Karpas-422 (cell line): ENCODE measurements at places on chromosomes 11 and 22.

DNA sequence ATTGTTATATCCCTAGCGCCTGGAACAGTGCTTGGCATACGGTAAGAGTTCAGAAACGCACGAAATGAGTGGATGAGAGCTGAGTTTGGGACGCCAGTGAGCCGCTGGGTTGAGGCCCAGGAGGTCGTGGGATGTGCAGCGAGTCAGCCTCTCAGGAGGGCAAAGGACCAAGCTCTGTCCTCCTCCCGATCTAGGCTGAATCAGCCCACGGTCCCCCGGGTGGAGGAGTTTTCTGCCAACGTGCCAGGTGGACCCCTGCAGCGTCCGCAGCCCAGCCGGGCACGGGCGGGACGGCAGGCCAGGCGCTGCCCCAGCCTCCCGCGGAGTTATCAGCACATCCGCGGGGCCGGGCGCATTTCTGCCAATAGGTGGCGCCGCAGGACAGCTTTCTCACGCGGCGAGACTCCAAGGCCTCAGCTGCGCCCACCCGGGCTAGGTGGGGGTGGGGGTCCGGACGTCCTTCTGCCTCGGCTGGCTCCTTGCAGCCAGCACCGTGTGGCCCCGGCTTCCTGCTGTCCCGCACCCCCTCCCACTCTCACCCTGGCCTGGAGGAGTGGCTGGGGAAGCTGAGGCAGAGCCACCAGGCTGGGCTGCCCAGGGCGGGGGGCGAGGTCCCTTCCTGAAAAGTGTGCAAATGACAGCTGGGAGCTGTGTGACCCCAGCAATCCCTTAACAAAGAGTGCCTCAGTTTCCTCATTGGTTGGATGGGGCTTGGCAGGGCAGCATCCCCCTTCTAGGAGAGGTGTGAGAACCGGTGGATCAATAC, 2.2 kb upstream of the RPS19BP1 start:
- DNase-seq = peak; percentile 93

GRCh38 chr22:41992496-41992895, 6.1 kb upstream of the WBP2NL start:
- no peak for DNase-seq

GRCh38 chr11:103086461-103086860, 5.5 kb downstream of the DCUN1D5 start:
- no peak for DNase-seq

- peak; percentile 79 for DNase-seq
These were observed 116.6 kb upstream of the OR4B1 start for GRCh38 chr11:48099916-48100446.

- no peak for DNase-seq
These were observed 41.7 kb upstream of the NUP160 start for GRCh38 chr11:47889714-47890441.

GRCh38 chr11:107808521-107808920, 50.1 kb downstream of the SLC35F2 start:
- no peak for DNase-seq

- peak; percentile 43 for DNase-seq
These were observed 3.8 kb downstream of the CFL1 start for GRCh38 chr11:65854161-65854592.

DNA sequence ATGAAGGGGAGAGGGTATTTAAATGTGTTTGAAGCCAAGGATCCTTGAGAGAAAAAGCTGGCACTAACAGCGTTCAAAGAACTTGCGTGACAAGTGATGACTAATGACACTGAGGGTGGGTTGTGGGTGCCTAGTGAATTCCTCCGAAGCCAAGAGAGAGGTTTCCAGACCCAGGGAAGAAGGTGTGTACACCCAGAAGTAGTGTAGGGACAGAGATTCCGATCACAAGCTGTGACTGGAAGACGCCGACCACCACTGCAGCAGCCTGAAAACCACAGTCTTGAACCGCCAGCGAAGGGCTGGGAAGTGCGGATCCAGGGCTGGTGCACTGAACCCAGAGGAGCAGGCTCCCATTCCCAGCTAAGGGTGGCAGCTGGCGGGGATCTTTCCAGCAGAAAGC, 9.5 kb downstream of the PPARA start:
- DNase-seq = no peak

GRCh38 chr11:58577555-58578135, 1.2 kb upstream of the ZFP91 start:
- DNase-seq = peak; percentile 76

DNA sequence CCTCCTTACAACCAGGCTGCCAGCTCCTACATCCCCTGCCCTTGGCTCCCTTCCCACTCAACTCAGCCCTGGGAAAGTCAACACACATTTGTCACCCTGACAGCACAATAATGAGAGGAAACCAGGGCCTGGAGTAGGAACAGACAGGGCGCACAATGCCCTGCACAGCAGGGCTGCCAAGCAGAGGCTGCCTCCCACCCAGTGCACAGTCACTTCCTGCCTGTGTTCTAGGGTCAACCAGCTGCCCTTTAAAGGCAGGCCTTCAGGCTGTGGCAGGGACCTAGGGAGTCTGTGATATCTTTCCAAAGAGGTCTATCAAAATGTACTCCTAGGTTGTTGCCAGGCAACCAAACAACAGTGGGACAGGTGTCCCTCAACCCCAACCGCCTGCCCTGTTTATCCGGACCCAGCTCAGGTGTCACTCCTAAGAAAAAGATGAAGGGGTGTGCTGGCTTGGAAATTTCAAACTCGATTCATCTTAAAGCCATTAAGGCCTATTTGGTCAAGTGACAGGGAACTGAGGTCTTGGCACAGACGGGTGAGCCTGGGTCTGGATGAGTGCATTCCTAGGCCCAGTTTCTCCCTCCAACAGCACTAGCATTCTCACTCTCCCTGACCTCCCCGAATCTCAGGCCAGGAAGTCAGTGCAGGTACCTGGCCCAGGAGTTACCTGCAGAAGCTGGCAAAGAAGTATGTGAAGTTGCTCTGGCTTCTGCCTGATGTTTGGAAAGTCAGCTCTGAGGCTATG, 110.3 kb upstream of the PITPNB start:
- no peak for DNase-seq

- DNase-seq = no peak
These were observed 39.8 kb upstream of the NNMT start for GRCh38 chr11:114256176-114256966.

GRCh38 chr22:26553056-26553752, 36.7 kb downstream of the TPST2 start:
- no peak for DNase-seq

DNA sequence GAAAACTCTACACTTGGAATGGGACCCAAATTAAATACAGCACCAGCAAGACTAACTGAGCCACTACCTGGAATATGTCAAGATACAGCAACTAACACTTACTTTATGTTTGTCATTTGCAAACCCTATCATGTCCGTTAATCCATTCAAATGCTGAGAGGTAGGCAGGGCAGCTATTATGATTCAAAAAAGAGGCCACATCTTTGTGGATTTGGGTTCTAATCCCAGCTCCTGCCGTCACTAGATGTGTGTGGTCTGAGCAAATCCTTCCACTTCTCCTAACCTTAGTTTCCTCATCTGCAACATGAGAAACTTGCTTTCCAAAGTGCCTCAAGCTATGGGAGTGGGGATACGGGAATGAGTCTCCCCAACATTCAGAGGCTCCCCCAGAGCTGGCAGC, 24.2 kb downstream of the FLI1 start:
- DNase-seq = no peak

DNA sequence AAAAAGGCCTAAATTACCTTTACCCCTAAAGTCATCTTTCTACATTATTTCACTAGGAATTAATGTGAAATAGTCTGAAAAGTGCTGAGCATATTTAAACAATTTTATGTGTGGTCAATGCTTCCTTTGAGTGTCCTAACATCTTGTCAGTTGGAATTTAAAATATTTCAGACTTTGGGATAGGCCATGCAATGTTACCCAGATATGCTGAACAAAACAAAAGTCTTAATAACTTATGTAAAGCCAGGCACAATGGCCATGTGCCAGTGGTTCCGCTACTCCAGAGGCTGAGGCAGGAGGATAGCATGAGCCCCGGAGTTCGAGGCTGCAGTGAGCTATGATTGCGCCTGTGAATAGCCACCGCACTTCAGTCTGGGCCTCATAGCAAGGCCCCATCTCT, 137.4 kb downstream of the CADM1 start:
- DNase-seq = no peak

- no peak for DNase-seq
These were observed at the start of gene LGALS12 for GRCh38 chr11:63505857-63506528. TSS of gene LGALS12 (plus strand) at chr11:63506084. CDS start at chr11:63506459, 375 bp downstream.

- DNase-seq = no peak
These were observed 41.4 kb downstream of the TTC17 start for GRCh38 chr11:43399983-43400630.

- peak; percentile 58 for DNase-seq
These were observed 689 bp downstream of the TAF10 start for GRCh38 chr11:6611092-6611962.

GRCh38 chr11:119586181-119586580, 142.8 kb downstream of the NECTIN1 start:
- DNase-seq = no peak

DNA sequence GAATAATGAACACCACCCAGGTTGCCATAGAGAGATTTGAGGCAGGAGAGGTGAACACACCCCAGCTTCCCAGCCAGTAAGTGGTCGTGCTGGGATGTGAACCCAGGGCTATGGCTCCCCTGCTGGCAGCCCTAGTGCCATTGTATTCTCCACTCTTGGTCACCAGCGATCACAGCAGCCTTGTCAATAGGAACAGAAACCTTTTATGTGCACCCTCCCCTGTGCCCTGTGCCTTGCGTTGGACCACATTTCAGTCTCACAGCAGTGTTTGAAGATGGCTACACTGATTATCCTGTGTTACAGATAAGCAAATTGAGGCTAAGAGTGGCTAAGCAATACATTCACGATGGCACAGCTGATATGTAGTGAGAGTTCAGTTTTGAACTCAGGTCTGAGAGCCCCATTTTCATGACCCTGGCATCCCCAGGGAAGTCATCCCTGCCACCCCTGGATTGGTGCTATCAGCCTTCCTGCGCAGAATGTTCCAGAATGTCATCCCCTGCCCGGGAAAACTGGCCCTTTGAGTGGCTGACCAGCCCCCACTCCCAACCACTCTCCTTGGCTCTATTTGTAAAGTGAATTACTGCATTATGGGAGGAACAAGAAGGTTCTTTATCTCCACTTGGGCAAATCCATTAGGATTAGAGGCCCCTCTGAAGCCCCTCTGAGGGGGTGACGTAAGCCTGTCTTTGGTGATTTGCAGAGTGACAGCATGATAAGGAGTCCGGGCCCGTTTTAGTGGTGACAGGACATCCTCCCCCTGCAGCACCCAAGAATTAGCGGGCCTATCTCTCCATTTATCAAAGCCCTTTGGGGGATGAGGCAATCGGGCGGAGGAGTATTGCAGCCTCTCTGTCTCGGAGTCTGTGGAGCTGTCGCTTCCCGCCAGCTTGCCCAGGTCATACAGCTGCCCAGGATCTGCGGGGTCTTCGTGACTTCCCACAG, 30.9 kb downstream of the SMIM38 start:
- DNase-seq = no peak

GRCh38 chr11:911890-912219, 1.2 kb upstream of the CHID1 start:
- DNase-seq = no peak

GRCh38 chr11:123330071-123330470, 100.0 kb upstream of the GRAMD1B start:
- DNase-seq = no peak
